ENCODE measurements at places on chromosomes 11 and 22. TPM values are rescaled to one million over a fixed set of nuclear protein-coding genes. Genes with fewer than 3 reads are reported as not detected.

LMF2 gene
- 41.7 TPM for polyA plus RNA-seq

FAM111A gene
- polyA plus RNA-seq: 14.2 TPM

AASDHPPT gene
- 20.8 TPM for polyA plus RNA-seq

GPR152 gene
- not detected for polyA plus RNA-seq

UBQLN3 gene
- polyA plus RNA-seq: not detected

KCNA4 gene
- 0.39 TPM for polyA plus RNA-seq

KCNJ1 gene
- polyA plus RNA-seq: 355 TPM

GLB1L2 gene
- 26.1 TPM for polyA plus RNA-seq

GRCh38 chr11:43418197-43418596 is 59.5 kb downstream of the TTC17 start:
- DNase-seq: no peak

DNA sequence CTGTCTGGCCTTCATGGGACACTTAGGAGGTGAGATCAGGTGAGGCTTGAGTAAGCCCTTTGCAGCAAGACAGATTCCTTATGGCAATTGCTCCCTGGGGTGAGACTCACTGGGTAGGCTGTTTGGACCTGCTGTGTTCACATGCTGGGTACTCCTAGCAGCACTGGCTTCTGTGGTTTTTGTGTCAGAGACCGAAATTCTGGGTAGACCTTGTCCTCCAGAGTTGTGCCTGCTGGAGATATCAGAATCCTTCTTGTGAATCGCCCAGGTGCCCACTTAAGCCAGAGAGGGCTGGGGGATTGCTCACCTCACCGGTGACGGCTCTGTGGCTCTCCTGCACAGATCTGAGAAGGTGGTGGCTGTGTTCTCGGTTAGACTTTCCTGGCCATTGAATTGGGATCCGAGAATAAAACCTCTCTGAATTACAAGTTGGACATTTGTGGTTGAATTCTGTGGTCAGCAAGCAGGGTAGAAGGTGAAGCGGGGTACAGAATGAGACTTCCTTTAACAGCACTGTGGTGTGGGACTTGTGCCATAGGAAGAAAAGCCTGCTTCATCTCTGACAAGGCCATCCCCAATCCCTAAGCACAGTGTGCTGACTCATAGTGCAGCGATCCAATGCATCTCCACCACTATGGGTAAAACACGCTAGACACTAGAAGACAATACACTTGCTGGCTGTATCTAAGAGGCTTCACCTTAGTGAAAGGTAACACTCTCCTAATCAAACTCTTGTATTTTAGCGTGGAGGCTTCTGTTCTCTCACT is 52.5 kb upstream of the TTC12 start:
- DNase-seq: no peak

DNA sequence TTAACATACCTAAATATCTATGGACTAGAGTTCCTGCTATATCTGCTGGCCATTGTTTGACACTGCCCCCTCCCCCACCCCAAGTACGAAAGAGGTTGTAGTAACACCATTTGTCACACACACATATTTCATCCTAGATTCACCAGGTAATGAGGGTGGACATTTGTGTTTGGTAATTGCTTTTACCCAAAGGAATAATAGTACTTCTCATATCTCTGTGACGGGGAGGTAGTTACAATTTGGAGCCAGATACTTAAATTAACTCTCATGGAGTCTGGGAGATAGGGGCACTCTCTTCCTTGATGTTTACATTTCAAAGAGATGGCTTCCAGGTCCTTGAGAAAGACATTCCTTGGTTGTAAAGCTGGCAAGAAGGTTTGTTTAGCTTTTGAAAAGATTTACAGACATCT is 38.7 kb downstream of the REXO2 start:
- DNase-seq: no peak

GRCh38 chr22:32206774-32207758 is 2.2 kb upstream of the RFPL2 start:
- no peak for DNase-seq

- DNase-seq: no peak
Measured at GRCh38 chr11:15645201-15645600, 530.5 kb downstream of the INSC start.

DNA sequence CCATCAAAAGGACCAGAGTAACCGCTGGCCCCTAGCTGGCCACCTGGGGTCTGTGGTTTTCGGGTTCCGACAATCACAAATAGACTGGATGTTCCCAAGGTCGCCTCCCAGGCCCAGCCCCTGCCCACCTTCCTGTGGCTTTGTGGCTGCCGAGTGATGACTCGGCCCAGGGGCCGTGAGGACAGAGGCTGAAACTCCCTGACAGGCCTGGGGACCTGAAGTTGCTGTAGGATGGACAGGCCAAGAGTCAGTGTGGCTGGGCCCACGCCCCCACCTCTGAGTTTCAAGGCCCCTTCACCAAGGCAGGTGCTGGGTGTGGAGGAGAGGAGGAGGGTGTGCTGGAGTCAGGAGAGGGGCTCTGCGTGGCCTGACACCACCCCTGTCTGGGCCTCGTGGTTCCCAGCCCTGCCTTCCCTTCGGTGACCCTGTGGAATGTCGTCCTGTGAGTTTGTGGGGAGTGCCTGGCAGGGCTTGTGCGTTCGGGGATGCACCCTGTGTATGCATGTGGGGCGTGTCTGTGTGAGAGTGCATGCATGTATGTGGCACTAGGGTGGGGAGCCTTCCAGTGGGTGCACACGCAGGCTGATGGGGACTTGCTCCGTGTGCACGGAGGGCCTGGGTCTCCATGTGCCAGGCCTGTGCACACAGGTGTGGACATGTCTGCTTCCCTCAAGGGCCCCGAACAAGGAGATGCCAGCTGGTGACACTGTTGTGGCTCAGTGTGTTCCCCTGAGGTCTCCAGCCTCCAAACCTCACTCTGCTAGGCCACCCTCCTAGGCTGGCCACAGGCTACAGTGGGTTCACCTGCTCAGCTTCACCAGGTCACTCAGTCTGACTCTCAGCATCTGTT is 8.4 kb upstream of the MGAT3 start:
- peak; percentile 82 for DNase-seq

GRCh38 chr11:83222499-83222898 is 29.0 kb downstream of the ANKRD42 start:
- no peak for DNase-seq

GRCh38 chr11:68905421-68906360 is 2.0 kb downstream of the IGHMBP2 start:
- no peak for DNase-seq

DNA sequence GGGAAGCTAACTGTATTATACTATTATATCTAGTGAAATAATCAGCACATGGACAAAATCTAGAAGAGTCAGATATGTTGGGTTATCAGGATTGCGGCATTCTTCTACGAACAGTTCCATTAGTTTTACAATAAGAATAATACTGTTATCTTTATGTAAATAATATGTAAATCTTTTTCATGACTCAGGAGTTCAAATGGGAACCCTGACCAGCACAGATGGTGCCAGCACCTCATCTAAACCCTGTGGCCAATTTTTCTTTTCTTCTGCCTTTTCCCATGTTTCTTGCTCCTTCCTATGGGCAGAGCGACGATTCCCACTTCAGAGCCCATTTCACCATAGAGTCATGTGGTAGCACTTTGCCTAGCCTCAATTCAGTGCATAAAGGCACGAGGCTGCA is 68.4 kb upstream of the CYP2D6 start:
- DNase-seq: no peak

DNA sequence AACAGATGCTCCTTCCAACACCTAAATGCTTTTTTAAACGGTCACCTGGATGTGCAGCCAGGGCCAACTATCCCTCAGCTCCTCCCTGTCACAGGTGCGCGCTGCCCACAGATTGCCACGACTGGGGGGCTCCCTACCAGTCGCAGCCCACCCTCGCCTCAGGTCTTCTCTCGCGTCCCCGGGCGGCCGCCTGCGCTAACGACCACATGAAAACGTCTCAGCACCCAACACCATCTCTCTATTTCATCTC is 469 bp downstream of the ZBED5 start:
- DNase-seq: no peak

DNA sequence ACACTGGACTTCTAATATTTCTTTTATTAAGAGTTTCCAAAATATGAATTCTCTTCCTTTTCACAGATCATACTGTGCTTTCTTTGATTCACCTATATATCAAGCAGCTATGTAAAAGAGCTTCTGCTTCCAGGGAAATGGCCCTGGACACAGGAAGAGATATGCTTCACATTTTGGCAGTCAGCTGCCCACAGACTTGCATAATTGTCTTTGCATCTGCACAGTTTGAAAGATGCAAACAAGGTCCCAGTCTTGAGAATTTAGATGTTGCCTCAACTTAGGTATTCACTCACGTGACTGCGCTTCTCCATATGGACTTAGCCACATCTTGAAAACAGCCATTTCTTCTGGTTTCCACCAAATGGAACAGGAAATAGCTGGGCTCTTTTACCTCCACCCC is 92.3 kb upstream of the POU2AF2 start:
- no peak for DNase-seq

GRCh38 chr11:84260862-84261261 is 974.7 kb upstream of the CCDC90B start:
- DNase-seq: no peak

GRCh38 chr22:42376711-42377554 is 55.3 kb downstream of the NFAM1 start:
- DNase-seq: peak; percentile 82

- no peak for DNase-seq
Measured at GRCh38 chr11:69431136-69431535, 50.3 kb upstream of the LINC01488 start.

DNA sequence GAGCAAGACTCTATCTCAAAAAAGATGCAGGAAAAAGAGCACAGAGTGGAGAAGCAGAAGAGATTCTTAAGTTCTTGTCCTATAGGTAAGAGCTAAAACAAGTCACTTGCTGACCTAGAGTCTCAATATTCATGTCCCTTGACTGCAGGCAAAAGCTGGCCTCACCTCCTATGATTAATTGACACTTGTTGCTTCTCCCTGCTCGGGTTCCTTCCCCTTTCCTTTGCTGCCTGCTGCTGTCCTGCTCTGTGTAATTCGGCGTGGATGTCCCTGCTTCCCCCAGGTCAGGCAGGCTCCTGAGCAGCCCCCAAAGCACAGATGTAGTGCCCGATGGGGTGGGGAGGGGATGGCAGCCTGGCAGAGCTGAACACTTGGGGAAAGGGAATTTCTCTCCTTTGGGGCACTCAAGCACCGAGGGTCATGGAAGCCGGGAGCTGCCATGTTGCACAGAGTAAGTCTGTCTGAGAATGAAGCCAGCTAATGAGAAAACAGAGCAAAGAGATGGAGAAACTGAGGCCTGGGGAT is 60.8 kb upstream of the NUP50 start:
- DNase-seq: no peak

GRCh38 chr22:30868663-30869385 is 99.8 kb downstream of the MORC2 start:
- peak; percentile 58 for DNase-seq

GRCh38 chr11:119671561-119672015 is 57.4 kb downstream of the NECTIN1 start:
- peak; percentile 58 for DNase-seq

DNA sequence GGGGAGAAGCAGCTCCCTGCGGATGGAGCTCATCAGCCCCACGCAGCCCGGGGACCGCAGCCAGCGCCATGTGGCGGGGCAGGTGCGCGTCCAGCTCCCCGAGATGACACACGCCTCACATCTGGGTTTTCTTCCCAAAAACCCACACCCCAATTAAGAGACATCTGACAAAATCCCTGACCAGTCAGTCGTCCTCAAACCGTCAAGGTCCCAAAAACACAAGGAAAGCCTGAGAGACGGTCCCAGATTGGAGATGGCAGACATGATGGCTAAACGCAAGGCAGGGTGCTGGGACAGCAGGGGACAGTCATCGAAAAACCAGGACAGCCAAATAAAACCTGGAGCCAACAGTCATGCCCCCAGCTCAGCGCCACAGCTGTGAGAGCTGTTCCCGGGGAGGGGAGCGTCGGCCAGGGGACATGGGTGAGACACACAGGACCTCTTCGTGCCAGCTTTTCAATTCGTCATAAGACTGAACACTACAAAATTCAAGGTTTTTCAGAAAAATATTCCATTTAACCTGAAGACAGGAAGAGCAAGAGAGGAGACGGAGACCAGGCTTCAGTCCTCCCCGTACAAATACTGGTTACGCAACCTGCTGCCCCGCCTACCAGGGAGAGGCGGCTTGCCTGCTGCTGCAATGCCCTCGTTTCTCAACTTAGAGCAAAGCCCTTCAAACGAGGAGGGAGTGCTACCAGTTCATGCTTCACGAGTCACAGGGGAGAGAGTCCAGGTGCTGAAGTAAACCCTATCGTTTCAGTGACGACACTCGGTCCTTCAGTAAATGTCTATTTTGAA is 10.5 kb downstream of the TOLLIP start:
- DNase-seq: peak; percentile 87

DNA sequence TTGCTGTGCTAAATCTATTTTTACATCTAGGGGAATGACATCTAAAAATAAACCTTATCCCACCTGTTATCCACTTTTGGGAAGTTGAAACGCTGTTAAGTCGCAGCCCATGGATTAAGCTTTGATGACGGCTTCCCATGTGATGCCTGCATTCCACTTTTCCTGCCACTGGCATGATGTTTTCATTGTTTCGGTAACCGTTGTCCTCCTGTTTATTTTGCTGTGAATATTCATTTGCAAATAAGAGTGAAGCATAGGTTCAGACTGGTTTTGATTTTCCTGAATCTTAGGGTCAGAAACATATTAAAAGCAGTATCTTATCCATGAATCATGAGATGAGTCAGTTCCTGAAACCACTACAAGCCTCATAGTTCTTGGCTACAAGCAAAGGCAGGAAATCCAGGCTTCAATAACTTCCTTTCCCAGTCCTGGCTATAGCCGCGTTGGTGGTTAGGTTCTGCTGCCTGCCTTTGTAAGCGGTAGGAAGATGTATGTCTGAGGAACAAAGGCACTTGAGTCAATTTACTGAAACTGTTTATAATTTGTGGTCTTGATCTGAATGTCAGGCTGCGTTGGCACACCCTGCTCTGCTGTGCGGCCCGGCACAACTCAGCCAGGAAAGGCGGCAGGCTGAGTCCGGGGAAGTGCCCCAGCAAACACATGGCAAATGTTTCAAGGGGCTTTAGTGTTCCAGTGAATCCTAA is 19.4 kb downstream of the TEAD1 start:
- DNase-seq: peak; percentile 79

GRCh38 chr11:45921561-45922424 is 663 bp upstream of the LARGE2 start:
- peak; percentile 86 for DNase-seq
